ENCODE measurements at places on chromosomes 6 and 20.

DNA sequence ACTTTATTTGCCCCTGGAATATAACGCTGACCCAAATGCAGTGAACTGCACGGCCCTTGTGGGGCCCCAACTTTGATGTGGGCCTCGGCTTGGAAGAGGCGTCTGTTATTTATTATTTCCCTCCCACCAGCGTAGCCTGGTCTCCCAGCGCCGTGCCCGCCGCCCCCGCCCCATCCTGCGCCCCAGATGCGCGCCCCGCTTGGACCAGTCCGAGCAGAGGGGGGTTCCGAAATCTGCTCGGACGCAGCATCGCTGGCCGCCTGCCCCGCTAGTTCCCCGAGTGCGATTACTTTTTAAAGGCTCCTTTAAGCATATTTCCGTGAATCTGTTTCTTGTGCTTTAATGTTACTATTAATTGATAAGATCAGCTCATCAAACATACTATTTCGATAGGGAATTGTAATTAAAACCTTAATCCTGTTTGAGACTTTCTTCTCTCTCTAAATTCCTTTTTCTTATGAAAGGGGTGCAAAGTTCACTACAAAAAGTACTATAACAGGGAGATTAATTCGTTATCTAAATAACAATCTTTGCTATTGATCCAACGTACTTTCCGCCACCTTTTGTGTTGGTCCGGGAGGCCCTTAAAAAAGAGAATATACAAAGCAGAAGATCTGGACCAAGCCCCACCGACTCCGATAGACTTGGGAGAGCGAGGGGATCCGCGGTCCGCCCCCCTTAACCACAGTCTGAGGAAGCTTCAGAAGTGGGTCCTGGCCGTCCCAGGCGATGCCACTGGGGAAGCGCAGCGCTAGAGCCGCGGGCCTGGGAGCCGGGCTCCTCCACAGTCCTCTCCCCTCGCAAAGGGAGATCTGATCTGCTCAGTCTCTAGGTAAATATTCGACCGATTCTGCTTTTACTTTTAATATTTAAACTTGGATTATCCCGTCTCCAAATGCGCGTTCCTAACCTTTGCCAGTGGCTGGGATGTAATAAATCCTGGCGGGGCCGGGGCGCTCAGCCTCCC is 10.2 kb downstream of the POU3F2 start:
- DNase-seq: no peak

DNA sequence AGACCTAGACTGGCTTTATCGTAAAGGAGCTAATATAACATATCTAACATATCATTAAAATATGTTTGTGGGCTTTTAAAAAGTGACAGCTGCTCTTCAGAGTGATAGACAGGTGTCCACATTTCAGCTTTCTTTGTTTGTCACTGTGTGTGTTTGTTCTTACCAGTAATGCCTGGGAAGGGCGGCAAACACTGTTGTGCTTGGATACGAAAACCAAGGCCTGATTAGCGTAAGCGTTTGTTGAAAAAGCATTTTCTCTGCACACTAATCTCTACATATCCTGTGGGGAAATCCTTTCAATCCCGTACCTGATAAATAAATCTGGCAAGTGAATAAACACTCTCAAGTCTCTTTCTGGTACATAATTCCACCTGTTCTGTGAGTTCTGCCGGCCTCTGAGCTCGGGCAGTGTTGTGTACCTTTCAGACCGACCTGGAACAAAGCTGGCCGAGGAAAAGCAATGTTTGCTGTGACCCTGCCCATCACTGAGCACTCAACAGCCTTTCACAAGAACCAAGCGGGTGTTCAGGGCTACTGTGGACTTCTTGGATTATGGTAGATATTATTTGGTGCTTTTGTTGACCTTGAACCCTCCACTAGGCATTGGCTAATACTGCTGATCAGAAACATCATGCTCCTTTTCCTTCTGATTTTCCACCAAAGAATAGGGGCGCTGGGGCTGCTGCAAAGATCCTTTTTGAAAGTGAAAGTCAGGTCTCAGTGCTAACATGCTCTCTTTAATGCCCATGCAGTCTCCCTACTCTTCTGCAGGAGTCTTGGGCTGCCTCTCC is 100.4 kb downstream of the CD83 start:
- no peak for DNase-seq

DNA sequence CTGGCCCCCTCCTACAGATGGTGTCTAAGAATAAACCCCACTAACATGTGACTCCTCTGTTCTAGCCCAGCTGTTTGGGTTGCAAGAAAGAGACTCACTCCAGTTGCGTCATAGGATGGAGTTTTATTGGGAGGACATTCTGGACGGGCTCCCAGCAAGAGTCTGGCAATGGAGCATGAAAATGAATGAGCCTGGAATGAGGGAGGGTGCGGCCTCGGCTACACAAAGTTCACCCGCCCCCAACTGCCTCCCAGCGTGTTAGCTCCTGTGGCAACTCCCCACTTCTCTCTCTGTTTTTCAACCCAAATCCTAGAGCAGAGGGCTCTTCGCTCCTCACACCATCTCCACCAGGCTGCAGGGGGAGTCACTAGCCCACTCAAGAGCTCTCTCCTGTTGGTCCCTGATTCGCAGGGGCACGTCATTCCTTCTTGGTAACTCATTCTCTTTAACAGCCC is 5.1 kb upstream of the ADAM33 start:
- no peak for DNase-seq

DNA sequence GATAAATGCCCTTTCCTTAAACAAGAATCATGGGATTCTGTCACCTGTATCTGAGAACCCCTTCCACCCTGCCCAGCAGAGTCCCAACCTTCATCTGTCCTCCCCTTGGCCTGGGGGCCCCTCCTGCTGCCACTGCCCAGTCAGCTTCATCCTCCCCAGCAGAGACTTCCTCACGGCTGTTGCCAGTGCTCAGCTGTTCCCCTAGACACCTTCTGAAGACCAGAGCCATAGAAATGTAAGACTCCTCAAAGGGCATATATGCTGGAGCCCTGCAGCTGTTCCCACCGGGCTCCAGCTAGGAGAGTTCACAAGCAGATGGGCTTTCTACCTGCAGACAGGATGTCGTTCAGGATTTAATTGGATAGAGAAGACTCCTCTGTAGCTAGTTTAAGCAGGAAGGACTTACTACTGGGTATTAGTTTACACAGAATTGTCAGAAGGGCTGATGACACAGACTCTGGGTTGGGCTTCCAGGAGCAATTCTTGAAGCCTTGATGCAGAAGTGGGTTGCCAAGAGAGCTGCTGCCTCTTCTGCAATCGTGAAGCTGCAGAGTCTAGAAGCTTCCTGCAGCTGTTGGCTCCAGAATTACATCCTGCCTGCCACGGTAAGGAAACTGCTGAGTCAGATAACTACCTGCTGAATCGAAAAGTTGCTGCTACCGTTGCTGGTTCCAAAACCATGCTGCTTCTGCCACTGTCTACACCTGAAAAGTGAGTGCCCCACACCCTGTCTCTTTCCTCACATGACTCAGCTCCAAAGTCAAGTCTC is 57.1 kb upstream of the MLN start:
- DNase-seq: no peak

GRCh38 chr6:108168501-108169463 is 3.0 kb downstream of the NR2E1 start:
- no peak for DNase-seq

DNA sequence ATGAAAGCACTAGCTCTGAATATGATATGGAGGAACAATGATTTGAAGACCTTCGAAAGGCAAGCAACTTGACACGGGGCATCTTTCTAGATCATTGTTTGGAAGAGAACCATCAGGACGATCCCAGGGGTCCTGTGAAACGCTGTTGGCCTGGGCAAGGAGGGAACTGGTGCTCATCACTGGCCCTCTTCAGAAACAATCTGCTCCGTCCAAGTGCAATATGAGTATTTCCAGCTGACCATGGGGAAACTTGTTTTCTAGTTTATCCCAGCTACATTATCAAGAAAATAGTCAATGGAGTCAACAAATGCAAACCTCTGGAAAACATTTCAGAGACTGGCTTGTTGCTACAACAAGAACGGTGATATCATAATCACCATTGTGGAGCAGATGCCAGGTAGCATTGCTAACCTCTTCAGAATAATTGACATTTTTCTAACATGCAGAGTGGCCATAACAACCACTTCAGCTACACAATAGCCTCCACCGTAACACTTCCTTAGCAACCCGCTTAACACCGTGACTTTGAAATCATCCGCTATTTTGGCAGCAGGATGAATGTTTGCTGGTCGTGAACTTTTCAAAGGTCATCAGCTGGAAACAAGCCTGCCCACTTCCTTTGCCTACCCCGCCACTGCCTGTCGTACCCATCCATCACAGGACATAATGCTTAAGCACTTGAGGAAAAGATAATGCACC is 112.0 kb upstream of the PDE10A start:
- DNase-seq: no peak

Measured in stimulated activated CD4-positive, alpha-beta T cell treated with anti-CD3 and anti-CD28 coated beads, Interleukin-12 subunit alpha, Interleukin-12 subunit beta, amount 100 ng/mL, for 4 hours (primary cell).